ENCODE measurements at places on chromosomes 7 and 10.

- DNase-seq: no peak
These were observed 12.7 kb downstream of the SCIN start for GRCh38 chr7:12583176-12583575.

DNA sequence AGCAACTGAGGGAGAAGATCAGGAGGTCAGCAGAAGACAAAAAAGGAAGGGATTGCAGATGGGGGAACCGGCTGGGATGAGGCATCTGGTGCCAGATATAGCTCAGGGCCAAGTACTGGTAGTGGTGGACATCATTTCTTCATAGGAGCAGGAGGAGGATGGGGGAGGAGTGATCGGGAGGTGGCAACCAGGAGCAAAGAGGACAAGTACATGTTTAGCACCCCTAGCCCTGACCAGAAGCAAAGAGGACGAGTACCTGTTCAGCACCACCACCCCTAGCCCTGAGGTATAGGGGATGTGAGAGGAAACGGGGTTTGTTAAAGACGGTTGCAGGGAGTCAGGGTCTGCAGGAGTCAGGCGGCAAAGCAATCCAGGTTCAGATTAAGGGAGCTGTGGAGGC, 84.5 kb upstream of the NPS start:
- DNase-seq: no peak

GRCh38 chr10:73999703-74000102, 1.8 kb downstream of the VCL start:
- DNase-seq: no peak

GRCh38 chr10:51653025-51653424, 46.4 kb downstream of the CSTF2T start:
- DNase-seq: no peak

DNA sequence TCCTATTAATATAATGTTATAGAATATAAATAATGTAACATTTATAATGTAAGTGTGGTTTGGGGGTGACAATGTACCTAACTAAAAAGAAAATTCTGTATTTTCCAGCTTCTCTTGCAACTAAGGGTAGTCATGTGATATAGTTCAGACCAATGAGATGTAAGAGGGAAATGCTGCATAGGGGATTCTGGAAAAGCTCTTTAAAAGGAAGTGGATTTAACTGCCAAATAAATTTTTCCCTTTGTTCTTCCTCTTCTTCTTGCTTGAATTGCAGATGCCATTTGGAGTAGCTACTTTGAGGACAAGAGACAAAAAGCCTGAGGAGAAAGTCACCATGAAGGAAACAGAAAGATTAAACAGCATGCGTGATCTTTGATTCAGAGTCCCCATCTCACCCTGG, 194.3 kb downstream of the PTEN start:
- no peak for DNase-seq

DNA sequence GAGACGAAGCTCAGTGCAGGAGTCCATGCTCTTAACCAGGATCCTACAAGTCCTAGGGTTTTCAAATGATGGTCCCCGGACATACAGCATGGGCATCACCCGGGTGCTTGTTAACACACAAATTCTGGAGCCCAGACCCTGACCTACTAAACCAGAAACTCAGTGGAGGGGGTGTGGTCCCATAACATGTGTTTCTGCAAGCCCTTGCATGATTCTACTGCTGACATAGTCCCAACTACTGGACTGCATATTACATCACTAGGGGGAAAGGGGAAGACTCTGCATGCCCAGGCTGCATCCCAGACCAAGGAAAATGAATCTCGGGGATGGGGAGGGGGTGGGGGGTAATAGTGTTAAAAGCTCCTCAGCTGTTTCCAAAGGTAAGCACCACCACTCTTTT, 40.3 kb downstream of the GRB10 start:
- no peak for DNase-seq

GRCh38 chr10:10824591-10825148, 193.0 kb upstream of the CELF2 start:
- no peak for DNase-seq

DNA sequence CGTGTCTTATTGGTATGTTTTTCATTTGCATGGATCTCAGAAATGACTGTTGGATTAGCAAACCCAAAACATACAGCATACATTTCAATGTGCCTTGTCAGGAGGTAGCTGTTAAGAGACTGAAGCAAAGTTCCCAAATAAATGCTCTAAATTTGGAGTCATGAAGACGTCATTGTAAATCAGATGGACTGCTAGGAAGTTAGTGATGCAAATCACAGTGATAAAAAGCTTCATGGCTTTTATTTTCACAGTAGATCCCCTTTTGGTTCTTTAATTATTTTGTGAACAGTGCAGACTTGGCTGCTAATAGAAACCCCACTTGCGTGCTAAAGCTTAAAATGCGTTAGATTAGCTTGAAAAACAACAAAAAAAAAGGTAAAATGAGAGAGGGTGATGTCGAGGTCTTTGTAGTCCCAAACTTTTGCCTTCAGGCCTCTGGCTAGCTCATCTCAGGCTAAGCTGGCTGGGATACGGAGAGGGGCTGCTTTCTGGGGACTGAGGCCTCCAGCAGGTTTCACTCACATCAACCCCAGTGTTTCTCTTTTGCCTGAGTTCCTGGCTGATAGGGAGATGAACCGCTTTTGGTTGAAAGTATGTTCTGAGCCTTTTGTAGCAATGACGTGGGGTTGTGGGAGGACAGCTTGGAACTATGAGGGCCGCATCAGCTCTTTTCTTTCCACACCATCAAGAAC, 107.1 kb upstream of the CDCA7L start:
- DNase-seq: no peak

- no peak for DNase-seq
These were observed 542.6 kb downstream of the DNAJB6 start for GRCh38 chr7:157879391-157879790.

DNA sequence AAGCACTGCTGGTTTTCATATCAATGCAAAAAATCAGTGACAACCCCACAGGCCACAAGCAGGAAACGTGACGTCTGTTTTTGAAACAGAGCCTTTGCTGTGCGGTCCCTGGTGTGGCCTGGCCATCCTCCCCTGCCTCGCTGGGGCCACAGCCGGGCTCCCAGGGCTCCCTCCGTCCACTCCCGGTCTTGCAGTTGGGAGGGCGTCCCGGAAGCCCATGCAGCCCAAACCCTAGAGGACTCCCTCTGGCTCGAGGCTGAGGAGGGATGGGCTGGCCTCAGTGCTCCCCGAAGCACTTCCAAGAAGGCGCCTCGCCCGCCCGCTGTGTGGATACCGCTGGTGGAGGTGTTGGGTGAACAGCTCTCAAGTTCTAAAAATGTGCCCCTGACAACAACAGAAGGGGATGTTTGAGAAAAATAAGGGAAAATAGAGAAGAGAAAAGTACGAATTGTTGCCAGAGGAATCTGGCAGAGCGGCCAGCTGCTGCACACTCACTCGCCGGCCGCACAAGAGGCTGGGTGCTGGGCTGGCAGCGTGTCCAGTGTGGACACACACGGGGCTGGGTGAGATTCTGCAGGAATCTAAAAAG, 73.5 kb downstream of the ZRANB1 start:
- DNase-seq: no peak

DNA sequence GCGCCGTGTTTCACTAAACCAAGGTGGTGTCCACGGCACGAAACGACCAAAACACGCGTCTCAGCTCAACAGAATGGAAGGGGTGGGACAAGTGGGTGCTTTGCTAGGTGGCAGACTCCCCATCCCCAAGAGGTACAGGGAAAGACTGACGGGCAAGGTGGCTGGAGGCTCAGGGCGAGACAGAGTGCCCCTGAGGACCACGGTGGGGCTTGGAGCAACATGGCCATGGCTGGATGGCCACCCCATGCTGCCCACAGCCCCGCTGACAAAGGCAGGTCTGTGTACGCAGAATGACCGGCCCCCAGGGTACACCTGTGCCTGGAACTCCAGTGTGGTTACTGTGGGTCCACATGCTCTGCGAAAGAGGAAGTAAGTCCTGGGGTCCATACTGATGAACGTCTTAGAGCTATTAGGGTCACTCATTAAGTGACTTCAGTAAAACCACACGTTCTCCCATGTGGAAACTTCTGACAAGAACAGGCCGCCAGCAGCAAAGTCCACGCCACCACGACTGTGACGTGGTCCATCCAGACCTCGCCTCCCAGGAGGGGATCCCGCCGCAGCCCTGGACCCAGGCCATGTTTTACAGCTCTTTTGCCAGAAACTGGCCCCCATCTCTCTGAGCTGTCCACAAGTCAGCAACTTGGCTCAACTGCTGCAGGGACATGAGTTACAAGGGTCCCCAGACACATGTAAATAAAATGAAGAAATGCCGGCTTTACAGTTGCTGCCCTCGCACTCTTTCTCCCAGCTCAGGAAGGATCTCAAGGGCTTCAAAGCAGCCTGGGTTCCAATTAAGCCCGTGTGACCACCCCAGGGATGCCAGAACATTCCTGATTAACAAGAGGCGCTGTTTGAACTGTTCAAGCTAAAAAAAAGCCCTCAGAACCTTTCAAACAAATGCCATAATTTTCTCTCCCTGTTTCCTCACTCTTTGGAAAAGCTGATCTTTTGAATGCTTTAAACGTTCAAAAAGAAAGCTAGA, 66.8 kb downstream of the MAD1L1 start:
- DNase-seq: no peak

DNA sequence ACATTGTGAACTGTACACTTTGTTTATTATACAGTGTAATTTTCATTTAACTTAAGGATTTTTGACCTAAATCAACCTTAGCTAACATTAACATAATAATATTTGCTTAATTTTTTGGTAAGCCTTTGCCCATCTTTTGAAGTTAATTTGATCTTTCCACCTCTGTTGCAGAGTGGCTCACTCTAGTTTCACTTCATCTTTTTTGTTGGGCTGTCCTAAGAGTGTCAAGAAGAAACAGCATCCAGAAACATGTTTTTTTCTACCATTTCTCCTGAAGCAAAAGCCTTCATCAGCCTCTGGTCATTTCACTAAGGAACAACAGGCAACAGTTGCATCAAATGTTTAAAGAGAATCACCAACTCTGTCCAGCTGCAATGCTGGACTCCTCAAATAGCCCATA, 824.7 kb downstream of the REEP3 start:
- no peak for DNase-seq

DNA sequence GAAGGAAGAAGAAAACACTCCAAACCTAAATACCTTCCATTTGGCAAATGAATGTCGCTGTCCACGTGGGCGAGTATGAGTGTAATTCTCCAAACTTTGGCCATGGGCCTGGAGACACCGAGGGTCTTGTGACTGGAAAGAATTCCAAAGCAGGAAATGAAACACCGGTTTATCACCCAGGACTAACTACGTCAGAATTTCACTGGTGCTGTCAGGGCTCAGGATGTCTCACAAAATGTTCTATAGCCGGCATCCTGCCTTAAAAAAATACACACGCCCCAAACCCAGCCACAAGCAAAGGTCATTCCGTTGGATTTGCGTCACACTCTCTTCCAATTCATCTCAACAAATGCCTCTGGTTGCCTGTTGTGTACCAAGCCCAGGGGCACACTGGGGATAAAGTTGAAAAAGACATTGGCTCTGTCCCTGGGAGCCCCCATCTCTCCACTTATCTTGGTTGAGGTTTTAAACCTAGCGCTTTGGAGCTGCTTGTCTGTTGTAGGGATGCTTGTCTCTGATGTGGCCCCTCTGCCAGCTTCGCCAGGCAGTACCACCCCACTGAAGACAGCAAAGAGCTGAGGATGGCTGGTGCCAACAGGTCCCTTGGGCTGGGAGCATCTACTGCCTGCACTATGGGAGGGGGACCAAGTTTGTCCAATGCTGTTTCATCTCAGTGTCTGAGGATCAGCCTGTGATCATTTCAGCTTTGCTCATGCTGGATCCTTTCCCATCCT, 31.2 kb downstream of the GSTO2 start:
- DNase-seq: no peak

DNA sequence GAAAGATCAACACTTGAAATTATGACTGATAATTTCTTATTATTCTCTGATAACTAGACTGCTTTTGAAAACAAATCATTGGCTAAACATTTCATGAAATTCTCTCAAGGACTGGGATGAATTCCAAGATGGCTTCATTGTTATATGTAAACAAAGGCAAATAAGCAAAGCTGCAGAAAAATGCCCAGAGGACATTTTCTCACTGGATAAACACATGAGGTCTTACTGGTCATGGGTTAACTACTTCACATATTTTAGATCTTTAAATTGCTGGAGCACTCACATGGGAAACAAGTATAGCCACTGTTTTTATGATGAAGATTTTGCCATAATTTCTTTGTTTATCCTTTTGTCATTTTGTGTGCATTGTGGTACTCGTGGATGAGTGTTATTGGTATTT, 239.1 kb downstream of the PHF14 start:
- DNase-seq: no peak

- DNase-seq: no peak
These were observed 32.4 kb downstream of the GPRIN2 start for GRCh38 chr10:46523962-46524471.

- DNase-seq: no peak
These were observed 92.7 kb upstream of the MKX start for GRCh38 chr10:27838361-27838760.

DNA sequence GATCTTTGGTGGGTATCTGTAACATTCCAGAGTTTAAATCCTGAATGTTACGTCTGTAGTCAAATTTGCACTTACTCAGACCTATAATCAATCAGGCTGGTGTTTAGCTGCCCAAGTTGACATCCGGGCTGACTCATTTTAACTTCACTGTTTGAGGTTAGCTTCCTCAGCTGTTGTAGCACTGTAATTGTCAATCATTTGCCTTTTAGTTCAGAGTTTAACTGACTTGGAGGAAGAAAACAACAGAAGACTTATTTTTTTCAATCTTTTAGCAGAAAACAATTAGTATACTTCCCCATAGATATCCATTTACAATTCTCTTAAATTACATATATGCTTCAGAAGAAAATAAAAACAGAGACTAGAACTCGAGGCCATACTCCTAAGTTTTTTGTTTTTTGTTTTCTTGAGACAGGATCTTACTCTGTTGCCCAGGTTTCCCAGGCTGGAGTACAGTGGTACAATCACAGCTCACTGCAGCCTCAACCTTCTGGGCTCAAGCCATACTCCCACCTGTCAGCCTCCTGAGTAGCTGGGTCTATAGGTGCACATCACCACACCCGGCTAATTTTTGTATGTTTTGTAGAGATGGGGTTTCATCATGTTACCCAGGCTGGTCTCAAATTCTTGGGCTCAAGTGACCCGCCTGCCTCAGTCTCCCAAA, 38.5 kb upstream of the LRRC17 start:
- no peak for DNase-seq

DNA sequence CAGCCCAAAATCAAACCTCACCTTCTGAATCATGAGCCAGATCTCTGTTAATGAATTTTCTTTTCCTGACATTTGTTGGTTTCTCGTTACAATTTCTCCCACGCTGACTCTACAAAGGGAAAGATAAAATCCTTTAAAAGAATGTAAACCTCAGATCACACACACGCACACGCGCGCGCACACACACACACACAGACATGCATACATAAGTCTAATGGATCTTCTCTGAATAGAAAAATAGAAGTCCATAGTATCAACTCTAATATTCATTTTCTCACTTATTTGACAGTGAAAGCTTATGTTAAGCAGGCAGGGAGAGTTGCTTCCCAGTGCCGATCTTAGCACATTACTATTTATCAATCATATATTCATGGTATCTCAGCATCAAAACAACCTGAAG, 1.4 kb downstream of the ETV1 start:
- DNase-seq: no peak

Measured in stimulated activated CD8-positive, alpha-beta memory T cell treated with anti-CD3 and anti-CD28 coated beads, Interleukin-2, amount 100 ng/mL, for 1 hour (primary cell).